ENCODE measurements at places on chromosomes 1 and 21.

- DNase-seq: no peak
Measured at GRCh38 chr1:192159781-192160180, 1.5 kb downstream of the RGS18 start.

DNA sequence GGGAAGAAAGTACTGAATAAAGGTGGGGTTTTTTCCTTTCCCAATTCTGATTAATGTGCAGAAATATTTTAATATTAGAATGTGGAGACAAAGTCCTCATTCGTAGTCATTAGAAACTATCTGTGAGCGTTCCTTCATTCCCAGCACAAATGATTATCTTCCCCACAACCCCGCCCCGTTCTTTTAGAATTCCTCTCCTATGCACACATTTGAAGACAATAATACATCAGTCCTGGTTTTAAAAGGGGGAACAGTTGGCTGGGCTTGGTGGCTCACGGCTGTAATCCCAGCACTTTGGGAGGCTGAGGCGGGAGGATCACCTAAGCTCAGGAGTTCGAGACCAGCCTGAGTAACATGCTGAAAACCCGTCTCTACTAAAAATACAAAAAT lies 876 bp downstream of the ALDH9A1 start:
- no peak for DNase-seq

DNA sequence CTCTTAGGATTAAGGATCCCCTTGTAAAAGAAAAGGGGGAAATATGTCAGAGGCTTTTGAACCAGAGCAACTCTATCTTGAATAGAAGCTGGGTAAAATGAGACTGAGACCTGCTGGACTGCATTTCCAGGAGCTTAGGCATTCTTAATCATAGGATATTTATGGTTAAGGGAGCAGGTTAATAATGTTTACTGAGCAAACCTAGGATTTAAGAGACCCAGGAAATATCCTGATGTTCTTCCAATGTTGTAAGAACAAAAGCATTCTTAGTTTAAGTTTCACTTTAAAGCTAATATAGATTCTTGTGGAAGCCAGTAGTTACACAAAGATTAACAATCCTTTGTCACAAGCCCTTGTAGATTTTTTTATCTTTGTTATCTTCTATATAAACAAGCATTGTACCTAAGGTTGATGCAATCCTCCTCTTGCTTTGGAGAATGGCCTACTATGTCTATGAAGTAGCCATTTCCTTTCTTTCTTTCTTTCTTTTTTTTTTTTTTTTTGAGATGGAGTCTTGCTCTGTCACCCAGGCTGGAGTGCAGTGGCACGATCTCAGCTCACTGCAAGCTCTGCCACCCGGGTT lies 570.2 kb upstream of the BEND5 start:
- no peak for DNase-seq

GRCh38 chr1:208004851-208005250 lies 93.9 kb upstream of the CD34 start:
- DNase-seq: no peak

GRCh38 chr1:85295006-85295431 lies 18.6 kb upstream of the BCL10 start:
- DNase-seq: no peak

DNA sequence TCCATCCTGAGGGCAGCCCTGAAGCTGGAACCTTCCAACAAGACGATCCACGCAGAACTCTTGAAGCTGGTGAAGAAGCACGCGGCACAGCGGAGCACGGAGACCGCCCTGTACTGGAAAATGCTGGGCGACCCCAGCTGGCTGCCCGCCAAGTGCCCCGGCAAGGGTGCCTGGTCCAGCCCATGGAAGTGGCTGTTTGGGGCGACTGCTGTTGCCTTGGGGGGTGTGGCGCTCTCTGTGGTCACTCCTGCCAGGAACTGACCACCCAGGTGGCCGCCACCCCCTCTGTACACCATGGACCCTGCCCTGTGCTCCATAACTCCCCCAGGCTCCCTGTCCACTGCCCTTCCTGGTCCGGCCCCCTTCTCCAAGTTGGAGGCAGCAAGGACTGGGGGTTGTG lies 90.8 kb downstream of the PPP1R12B start:
- no peak for DNase-seq

DNA sequence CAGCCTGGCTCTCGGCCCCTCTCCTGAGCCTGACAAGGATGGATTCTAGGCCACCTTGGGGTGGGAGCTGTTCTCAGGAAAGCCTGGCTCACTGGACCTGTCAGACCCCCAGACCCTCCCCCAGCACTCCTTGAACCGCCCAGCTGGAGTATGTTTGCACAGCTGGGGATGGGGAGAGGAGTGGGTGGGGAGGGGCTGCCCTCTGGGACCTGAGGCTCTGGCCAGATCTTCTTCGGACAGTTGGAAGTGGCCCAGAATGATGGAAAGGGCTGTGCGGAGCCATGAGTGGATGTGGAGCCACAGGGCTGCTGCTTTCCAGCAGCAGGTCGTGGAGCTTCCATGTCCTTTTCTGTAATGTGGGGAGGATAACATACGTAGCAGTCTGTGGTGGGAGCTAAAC lies 43.0 kb upstream of the TRABD2B start:
- DNase-seq: no peak

DNA sequence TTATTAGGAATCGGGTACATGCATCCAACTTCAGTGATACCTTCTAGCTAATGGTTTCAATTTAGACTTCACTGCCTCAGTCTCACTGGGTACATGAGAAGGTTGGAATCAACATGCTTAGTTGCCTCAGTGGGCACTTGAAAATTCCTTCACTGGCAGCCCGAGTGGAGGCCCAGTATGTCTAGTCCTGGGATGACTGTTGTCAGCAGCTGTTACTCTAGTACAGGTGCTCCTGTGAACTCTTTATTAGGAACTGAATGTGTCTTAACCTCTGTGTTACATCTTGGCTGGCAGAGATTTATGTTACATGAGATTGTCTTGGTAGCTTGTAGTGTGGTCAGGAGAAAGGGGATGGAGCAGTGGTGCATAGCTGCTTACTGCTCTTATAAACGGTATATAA lies 13.4 kb downstream of the PLA2G2E start:
- DNase-seq: no peak

GRCh38 chr1:40837601-40838000 lies 24.6 kb downstream of the CITED4 start:
- DNase-seq: no peak

GRCh38 chr1:164728719-164729118 lies 169.7 kb downstream of the PBX1 start:
- no peak for DNase-seq

DNA sequence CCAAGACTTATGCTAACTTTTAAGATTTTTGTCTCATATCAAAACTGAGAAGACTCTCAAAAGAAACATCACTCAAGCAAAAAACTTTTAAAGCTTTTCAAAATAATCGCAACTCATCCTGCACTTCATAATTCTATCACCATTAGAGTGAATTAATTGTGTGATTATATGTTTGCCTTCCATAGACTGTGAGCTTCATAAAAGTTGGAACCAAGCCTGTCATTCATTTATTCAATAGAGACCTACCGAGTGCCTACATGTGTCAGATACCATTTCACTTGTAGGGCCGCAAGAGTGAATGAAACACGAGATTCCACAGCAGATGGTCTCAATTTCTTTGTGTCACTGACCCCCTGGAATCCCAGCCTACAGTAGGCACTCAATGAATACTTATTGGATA lies 106.4 kb downstream of the RHOU start:
- DNase-seq: no peak

GRCh38 chr21:41678016-41678923 lies 88.6 kb downstream of the RIPK4 start:
- DNase-seq: no peak

- DNase-seq: peak; percentile 29
Measured at GRCh38 chr1:153535242-153536011, at the start of gene S100A6. Gene S100A6, minus strand, starts transcription at chr1:153535991. Its CDS starts 652 bp downstream, at chr1:153535339.

GRCh38 chr1:112762541-112763500 lies 47.7 kb upstream of the PPM1J start:
- no peak for DNase-seq

GRCh38 chr1:44784094-44785028 lies 3.6 kb downstream of the BEST4 start:
- DNase-seq: no peak

GRCh38 chr1:59043796-59044195 lies 253.1 kb upstream of the FGGY start:
- no peak for DNase-seq

GRCh38 chr1:90959352-90960206 lies 62.3 kb downstream of the ZNF644 start:
- DNase-seq: no peak

DNA sequence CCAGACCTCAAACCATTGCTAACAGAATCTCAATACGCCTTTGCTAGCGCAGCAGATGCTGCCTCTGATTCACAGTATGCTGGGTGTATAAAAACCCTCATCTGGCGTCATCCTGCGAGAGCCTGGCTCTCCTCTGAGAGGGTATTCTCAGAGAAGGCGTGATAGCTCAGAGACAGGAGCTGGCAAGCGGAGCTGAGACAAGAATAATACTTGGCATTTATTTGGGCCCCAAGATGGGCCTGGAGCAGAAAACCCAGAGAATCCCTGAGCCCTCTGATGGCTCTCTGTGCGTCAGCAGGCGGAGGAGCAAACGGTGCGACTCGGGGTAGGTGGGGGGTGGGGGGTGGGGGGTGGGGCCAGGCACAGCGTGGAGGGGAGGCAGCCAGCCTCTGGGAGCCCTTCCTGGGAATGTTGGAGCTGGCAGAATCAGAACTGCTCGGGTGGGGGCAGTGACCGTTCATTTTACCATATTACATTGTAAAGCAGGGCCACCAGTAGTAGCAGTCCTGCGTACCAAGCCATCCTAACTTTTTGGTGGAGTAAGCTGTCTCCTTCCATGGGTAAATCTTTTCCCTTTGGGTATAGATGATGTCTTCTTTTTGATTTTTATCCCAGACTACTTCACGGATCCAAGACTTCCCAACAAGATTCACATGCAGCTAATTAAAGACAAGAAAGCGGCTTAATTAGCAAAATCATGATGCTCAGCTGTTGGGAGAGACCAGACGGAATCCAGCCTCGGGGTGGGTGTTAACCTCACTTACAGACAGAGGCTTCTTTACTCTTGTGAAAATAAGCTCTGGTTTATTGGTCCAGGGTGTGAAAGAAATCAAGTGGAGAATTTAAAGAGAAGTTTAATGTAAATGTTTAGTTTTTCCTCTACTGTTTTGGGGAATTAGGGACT lies 7.1 kb downstream of the RIIAD1 start:
- DNase-seq: no peak

GRCh38 chr1:178243119-178243518 lies 149.2 kb downstream of the RASAL2 start:
- DNase-seq: no peak

- no peak for DNase-seq
Measured at GRCh38 chr1:32684167-32684811, 18.3 kb downstream of the SYNC start.

DNA sequence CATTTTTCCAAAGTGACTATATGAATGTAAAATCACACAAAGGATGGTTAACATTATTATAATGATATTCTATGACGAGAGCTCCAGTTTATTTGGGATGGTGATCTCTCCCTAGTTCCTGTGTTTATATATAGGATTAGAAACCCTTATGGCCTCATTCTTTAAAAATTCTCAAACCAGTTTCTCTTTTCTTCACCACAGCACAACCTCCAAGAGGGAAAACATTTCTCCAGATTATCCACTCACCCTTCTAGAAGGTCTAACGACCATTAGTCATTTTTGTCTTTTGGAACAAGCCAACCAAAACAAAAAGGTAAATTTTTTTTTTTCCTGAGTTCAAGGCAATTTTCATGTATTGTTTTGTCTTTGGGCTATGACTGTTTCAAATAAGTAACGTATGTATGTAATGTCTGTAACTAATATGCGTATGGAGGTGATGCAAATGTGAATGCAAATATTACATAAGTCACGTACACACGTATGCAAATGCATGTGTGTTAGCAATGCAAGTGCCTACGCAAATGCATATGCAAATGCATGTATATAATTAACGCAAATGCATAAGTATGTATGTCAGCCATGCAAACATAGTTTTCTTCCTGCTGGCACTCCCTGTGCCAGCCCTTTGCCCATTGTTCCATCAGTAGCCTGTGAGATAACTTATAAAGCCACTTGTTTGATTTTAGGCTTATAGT lies 72.5 kb upstream of the MORC3 start:
- DNase-seq: no peak

DNA sequence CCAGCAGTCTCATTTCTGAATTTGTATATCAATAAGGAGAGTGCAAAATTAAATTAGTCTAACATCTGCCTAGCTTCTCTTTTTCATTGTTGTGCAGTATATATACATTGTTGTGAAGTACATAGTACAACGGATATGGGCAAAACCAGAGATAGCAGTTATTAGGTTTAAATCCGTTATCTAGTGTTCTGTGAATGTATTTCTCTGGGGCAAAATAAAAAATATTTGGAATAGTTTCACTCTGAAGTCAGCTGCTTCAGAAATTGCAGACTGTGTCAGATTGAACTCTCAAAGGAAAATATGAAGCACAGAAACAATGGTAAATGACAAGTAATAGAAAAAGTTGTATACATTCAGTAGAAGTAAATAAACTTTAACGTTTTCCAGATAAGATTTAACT lies 836.5 kb upstream of the CXADR start:
- no peak for DNase-seq

- no peak for DNase-seq
Measured at GRCh38 chr1:109885589-109885988, 25.1 kb upstream of the CSF1 start.

GRCh38 chr1:212158912-212159796 lies 123.6 kb downstream of the DTL start:
- DNase-seq: no peak

GRCh38 chr1:11281518-11282331 lies 8.7 kb downstream of the UBIAD1 start:
- no peak for DNase-seq

- no peak for DNase-seq
Measured at GRCh38 chr1:119040906-119041305, 52.8 kb upstream of the TBX15 start.

GRCh38 chr21:29649406-29649814 lies 290.4 kb downstream of the GRIK1 start:
- DNase-seq: no peak

- DNase-seq: no peak
Measured at GRCh38 chr21:34219334-34220060, 144.3 kb upstream of the KCNE2 start.

DNA sequence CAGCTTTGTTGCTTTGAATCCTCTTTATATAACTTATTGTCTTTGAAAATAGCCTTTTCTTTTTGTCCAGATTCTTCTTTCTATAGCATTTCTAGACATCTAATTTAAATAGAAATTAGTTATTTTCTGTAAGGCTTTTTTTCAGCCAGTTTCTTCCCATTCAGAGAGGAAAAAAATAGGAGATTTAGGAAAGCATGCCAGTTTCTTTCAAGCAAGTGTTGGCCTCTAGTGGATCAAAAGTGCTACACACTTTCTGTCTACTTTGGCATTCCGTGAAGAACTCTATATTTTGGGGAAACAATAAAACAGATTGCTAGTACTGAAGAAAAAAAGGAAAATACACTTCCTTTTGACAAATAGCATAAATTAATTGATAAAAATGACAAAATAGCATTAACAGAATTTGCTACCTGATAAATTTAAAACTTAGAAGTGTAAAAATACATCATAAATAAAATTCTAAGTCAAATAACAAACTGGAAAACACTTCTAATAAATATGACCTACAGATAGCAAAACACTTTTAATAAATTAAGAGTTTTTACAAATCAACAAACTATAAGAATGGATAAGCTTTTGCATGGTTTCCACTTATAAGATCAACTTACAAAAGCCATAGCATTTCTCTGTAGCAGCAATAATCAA lies 13.1 kb upstream of the EXO1 start:
- no peak for DNase-seq
